Left lung (tissue), 14 donors: ENCODE measurements at places on chromosomes 4 and X. TPM values are rescaled to one million over a fixed set of nuclear protein-coding genes. Genes with fewer than 3 reads are reported as not detected.

Gene REELD1
- 0.24 TPM for polyA plus RNA-seq

- DNase-seq, result no peak
Measured at GRCh38 chrX:47217121-47217851, 1.2 kb upstream of the CDK16 start.

DNA sequence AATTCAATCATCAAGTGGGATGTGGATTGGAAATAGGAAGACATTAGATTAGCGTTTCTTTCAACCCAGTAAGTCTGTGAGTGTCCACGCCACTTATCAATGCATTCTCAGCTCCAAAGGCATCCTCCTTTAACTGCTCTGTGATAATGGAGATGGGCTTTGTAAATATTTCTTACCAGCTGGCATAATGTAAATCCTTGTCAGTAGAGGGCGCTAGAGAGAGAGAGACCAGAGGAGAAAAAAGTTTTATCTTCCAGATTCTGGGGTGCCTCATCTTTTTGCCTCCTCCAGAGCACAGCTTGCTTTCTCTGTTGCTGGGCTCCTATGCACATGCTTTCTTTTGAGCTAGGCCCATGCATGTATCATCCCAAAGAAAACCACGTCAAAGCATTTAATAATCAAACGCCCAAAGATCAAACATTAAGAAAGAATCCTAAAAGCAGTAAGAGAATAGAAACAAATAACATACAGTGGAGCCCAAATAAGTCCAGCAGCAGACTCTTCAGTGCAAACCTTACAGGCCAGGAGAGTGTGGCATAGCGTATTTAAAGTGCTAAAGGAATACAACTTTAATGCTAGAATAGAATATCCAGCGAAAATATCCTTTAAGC is 9.6 kb upstream of the MTMR1 start:
- DNase-seq, result no peak

DNA sequence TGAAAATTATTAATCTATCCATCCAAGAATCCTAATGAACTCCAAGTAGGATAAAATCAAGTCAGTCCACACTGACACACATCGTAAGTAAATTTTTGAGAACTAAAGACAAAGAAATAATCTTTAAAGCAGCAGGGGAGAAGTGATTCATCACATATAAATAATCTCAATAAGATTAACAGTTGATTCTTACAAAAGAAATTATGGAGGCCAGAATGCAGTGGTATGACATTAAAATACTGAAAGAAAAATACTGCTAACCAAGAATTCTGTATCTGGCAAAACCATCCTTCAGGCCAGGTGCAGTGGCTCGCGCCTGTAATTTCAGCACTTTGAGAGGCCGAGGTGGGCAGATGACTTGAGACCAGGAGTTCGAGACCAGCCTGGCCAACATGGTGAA is 96.1 kb upstream of the SH3RF1 start:
- no peak for DNase-seq

GRCh38 chr4:123893011-123893981 is 496.7 kb downstream of the SPRY1 start:
- peak; percentile 79 for DNase-seq

GRCh38 chr4:148210661-148211060 is 231.6 kb downstream of the NR3C2 start:
- no peak for DNase-seq

GRCh38 chrX:122641136-122641535 is 542.9 kb upstream of the GRIA3 start:
- DNase-seq, result no peak

- no peak for DNase-seq
Measured at GRCh38 chr4:151649479-151649878, 111.3 kb downstream of the GATB start.

- DNase-seq, result peak; percentile 34
Measured at GRCh38 chrX:68746988-68747387, 81.8 kb upstream of the EFNB1 start.

DNA sequence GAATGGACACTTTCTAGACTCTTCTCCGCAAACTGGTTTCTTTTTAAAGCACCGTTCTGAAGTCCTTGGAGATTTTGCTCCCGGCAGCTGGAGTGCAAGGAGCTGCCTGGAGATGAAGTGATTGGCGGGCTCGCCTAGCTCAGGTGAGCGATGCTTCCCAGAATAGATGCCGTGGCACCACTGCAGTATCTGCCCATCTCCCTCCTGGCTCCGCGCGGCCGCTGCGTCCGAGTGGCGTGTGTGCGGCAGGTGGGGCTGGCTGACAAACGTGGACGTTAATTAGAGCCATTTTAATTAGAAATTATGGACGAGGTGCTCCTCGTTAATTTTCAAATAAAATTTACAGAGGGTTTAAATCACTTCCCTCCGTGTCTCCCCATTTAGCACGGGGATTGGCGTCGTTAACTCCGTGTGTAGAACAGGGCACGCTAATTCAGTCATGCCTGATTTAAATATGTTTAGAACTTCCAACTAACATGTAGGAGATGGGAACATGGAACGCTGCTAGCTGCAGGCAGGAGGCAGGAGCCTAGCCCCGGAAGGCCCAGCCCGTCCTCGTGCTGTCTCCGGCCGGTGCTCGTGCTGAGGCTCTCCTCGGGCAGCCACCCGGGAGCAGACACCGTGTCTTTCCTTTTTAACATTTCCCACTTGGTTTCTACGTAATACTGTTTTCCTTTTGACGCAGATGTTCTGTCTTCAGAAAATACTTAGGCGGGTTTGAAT is 11.6 kb downstream of the UVSSA start:
- no peak for DNase-seq

GRCh38 chr4:134624365-134624764 is 422.8 kb upstream of the PABPC4L start:
- no peak for DNase-seq

Gene GASK1B
- 23.7 TPM for polyA plus RNA-seq

DNA sequence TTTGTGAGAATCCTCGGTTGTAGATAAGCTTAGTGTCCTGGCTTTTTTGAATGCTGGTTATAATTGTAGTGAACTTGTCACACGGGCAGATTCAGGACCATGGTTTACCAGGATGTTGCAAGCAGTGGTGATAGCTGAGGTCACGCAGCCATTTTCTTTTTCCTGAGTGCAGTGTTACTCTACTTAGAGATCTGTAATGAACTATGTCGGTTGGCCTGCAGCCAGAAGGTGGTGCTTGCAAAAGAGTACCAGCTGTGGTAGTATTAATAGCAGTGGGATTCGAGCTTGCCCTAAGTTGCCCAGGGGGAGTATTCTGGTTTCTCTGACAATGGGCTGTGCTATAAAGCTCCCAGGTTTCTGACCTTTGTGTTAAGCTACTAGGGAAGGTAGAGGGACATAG is 368.9 kb downstream of the SLITRK2 start:
- DNase-seq, result peak; percentile 11

- DNase-seq, result no peak
Measured at GRCh38 chr4:112560084-112560483, 44.1 kb upstream of the NEUROG2 start.

GRCh38 chrX:13933851-13934250 is 95.8 kb downstream of the GEMIN8 start:
- DNase-seq, result no peak

Gene GPR173
- polyA plus RNA-seq, result 14.3 TPM

Gene SPANXN4
- polyA plus RNA-seq, result not detected

- DNase-seq, result no peak
Measured at GRCh38 chr4:7877176-7877575, 62.5 kb downstream of the AFAP1 start.

GRCh38 chrX:20527558-20528011 is 260.9 kb upstream of the RPS6KA3 start:
- no peak for DNase-seq

- DNase-seq, result no peak
Measured at GRCh38 chrX:153686711-153687110, 1.0 kb upstream of the SLC6A8 start.
